Pulmonary artery endothelial cell (primary cell): ENCODE measurements at places on chromosomes 11 and 22.

DNA sequence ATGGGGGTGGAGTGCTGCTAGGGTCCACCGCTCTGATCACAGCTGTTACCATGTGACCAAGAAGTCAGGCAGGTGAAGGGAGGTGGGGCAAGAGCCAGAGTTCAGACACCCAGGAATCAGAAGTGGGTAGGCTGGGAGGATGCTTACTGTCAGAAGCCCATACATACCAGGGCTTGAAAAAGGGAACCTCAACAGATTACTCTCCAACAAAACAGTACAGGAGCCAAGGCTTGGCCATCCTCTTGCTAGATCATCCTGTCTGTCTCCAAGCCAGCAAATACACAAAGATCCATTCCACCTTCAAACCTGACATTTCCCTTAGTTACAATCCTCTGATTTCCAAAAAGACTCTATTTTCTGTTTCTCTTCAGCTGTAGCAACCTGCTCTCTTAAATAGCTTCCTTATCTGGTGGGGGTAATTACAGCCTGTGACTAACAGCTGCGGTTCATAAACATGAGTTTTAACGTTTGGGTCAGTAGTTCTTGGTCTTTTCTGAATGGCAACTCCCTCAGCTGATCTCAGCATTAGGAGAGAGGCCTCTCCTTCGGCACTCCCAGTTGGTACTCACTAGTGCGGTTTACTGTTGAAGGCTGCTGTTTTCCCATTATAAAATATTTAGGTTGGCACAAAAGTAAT, 31.1 kb upstream of the WT1 start:
- DNase-seq, result no peak

- DNase-seq, result no peak
Measured at GRCh38 chr11:65404638-65405339, 17.8 kb upstream of the NEAT1 start.

- no peak for DNase-seq
Measured at GRCh38 chr11:92123540-92123939, 101.1 kb upstream of the FAT3 start.

GRCh38 chr11:123470842-123471241, 40.8 kb downstream of the GRAMD1B start:
- DNase-seq, result no peak

DNA sequence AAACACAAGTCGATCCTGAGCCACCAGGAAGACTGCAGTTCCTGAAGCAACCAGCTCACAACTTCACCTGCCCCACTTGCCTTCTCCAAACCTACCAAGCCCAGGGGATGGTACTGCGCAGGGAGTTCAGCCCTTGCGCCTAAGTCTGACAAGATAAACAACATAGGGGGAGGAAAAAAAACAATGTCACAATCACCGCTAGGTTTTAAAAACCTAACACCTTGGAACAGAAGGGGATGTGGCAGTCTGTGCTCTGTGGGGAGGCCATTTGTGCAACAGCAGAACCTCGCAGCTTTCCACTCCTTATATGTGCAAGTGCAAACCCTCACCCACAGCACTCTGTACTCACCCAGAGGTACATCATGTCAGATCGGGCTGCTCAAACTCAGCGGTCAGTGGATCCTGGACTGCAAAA, 134.2 kb downstream of the RBFOX2 start:
- DNase-seq, result no peak

GRCh38 chr11:27699926-27700350, 317 bp downstream of the BDNF start:
- no peak for DNase-seq

DNA sequence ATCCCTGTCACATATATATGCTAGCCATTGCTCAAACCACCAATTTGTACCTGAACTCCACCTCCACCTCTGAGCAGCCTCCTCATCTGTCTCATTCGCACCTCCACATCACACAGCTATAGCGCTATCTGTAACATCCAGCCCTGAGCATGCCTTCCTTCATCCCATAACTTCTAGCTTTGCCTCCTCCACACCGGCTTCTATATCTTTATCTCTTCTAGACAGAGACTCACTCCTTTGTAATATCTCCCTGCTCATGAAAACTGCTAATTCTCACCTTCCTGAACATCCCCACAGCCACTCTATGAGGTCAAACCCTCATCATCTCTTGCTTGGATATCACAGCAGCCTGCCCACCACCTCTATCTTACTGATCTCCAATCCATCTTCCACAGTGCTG, 5.9 kb downstream of the SIAE start:
- no peak for DNase-seq

DNA sequence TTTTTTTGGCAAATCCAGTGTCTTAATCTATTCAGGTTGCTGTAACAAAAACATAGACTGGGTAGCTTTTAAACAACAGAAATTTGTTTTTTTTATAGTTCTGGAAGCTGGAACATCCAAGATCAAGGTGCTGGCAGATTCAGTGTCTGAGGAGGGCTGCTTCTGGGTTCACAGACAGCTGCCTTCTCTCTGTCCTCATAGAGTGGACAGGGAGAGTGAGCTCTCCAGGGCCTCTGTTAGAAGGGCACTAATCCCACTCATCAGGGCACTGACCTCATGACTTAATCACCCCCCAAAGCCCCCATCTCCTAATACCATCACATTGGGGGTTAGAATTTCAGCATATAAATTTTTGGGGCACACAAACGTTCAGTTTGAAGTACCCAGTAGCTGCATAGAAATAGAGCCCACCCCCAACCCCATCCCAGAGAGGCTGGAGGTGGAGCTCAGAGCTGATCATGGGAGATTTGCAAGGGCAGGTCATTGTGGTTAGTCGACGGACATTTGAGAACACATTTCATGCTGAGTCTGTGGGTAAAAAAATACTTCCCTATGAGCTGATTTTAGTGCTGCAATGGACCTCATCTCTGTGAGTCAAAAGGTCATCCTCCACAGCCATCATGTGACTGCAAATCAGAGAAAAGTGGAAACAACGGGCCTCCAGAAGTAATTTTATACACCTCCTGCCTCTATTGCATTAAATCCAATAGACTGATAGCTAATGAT, 203.1 kb upstream of the CADM1 start:
- no peak for DNase-seq

DNA sequence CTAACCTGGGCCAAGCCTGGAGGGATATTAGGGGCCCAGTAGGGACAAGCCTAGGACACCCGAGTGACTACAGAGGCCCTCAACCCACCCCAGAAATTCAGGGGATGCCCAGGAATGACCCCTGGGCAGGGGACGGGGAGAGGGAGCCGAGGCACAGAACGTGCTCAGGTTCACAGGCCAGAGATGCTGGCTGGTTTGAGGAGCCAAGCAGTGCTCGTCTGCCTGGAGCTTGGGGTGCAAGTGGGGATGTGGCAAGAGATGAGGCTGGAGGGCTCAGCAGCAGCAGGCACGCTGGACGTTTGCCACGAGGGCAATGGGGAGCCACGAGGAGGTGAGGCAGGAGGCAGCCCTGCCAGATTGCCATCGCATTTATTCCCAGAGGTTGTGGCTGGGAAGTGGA, 34.0 kb upstream of the EMID1 start:
- DNase-seq, result no peak

GRCh38 chr11:64660706-64661105, 62.3 kb downstream of the NRXN2 start:
- no peak for DNase-seq

- no peak for DNase-seq
Measured at GRCh38 chr11:78699609-78700135, 125.0 kb upstream of the NARS2 start.

GRCh38 chr22:24053481-24054226, 42.5 kb downstream of the CABIN1 start:
- no peak for DNase-seq

- no peak for DNase-seq
Measured at GRCh38 chr11:43947815-43948214, 5.4 kb downstream of the C11orf96 start.

GRCh38 chr22:36454916-36455570, 26.4 kb downstream of the TXN2 start:
- DNase-seq, result peak; percentile 83

DNA sequence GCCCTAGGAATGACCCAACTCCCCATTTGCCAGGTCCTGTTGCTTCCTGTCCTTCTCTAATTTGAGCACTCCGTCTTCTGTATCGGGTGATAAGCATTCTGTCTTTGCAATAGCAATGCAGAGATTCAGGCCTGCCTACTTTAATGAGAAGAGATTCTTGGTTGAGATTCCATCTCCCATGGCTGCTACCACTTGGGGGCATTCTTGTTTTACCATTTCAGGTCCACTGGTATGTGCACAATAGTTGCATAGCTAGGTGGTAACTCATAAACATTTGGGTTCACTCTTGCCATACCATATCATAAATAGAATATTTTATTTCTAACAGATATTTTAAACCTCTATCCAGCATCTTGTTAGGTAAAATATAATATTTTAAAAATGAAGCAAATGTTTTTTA, 34.4 kb upstream of the CALCB start:
- DNase-seq, result no peak

DNA sequence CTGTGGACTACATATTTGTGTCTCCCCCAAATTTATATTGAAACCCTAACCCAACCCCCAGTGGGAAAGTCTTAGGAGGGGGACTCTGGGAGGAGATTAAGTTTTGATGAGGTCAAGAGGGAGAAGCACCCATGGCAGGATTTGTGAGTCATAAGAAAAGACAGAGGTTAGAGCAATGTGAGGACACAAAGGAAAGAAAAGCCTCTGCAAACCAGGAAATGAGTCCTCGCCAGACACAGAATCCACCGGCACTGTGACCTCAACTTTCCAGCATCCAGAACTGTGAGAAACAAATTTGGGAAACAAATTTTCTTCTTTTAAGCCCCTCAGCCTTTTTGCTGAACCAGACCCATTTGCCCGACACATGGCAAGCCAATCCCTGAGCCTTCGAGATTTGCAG, 397.0 kb downstream of the NTM start:
- DNase-seq, result no peak

GRCh38 chr11:131136486-131136885, 220.2 kb upstream of the SNX19 start:
- DNase-seq, result no peak

DNA sequence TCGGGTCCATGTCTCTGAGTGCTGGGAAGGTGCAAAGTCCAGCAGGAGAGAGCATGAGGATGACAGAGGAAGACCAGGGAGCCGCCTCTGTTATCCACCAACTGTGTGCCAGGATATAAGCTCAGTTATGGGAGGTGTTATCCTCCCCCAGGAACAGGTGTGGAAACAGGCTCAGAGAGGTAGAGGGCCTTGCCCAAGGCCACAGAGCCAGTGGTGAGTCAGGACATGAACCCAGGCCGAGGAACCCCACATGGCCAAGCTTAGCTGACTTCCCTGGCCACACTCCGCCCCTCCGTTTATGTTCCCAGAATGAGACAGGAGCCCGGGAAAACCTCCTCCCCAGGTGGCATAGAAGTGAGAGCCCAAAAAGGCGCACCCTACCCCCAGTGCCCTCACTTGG, 50.3 kb downstream of the ISX start:
- no peak for DNase-seq

DNA sequence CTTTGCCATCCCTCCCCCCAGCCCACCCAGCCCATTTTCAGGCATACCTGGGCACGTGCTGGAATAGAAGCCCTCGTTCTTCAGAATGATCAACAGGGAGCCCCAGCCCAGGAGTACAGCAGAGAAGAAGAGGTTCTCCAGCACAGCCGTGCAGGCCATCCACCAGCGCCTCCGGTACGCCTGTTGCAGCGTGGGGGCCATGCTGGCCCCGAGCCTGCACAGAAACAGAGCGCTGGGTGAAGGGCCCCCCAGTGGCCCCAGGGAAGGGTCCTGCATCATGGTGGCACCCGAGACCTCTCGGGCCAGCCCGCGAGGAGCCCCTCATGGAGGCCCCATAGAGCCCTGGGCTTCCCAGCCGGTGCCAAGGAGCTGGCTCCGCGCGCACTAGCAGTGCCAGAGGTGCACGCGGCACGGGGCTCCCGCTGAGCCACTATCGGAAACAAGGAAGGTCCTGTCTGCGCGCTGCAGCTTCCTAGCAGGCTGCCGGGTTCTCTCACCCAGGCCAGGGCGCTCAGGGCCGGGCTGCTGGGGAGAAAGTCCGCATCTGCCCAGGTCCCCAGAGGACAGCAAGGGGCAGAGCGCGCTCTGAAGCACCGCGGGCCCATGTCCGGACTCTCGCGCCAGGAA, 1.5 kb downstream of the SLC43A1 start:
- no peak for DNase-seq

GRCh38 chr11:128525411-128526243, 61.7 kb downstream of the ETS1 start:
- DNase-seq, result no peak

GRCh38 chr22:45997777-45998637, 21.0 kb upstream of the WNT7B start:
- DNase-seq, result no peak

GRCh38 chr22:33073989-33074418, 15.8 kb upstream of the SYN3 start:
- DNase-seq, result no peak

DNA sequence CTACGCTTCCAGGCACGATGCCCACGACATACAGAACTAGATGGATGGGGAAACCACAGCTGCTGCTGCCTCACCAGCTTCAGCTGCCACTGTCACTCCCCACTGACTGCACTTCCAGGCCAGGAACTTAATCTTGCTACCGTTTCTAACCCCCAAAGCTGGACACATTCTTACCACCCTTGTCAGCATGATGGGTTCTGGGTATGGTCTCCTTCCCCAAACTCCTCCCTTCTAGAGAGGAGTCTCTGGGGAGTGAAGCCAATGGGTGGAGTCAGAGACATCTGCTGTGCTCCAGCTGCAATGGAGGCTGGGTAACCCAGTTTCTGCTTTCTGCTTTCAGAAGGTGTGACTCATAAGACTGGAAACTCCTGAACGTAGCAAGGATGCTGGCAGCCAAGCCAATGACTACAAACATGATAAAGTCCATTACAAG, 87.0 kb upstream of the THY1 start:
- no peak for DNase-seq

GRCh38 chr11:4025967-4026324, 68.7 kb upstream of the RRM1 start:
- DNase-seq, result peak; percentile 45

DNA sequence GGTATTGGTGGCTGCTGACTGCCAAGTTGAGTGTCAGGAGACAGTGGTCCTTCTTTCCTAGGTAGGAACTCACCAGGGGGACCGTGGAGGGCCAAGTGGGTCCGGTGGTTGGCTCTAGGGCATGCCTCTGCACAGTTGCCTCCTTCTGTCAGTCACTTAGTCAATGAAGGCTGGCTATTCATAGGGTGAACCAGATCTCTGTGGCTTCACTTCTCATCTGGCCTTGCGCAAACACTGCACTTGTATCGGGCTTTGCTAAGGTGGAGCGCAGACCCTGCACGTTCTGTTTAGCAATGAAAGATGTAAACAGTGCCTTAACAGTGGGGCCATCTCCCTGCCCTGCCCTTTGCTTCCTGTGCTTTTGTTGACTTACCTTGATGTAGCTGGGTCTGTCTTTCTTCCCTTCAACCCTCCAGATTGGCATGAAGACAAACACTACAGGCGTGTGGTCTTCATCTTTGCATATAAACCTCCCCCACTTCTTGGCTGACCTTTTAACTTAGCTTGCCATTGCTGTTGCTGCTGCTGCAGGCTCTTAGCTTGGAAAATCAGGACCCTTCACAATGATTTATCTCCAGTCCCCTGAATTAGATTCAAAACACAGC, 6.7 kb upstream of the SORL1-AS1 start:
- DNase-seq, result no peak
